ENCODE measurements at places on chromosomes 2 and 18.

DNA sequence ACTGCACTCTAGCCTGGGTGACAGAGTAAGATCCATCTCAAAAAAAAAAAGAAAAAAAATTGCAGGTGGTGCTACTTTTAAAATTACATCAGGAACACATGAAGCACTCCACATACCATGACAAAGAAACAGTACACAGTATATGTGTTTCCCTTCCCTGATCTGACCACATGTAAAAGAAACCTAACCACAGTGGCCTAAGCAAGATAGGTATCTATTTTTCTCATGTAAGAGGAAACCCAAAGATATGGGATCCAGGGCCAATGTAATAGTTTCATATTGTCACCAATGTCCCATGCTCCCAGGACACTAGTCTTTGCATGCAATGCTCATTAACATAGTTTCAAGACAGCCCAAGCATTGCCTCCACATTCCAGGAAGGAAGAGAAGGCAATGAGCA, 99.9 kb downstream of the DYM start:
- DNase-seq = no peak

GRCh38 chr2:8247905-8248622, 433.8 kb upstream of the ID2 start:
- DNase-seq = no peak

GRCh38 chr2:181552808-181553207, 95.6 kb downstream of the ITGA4 start:
- DNase-seq = no peak

DNA sequence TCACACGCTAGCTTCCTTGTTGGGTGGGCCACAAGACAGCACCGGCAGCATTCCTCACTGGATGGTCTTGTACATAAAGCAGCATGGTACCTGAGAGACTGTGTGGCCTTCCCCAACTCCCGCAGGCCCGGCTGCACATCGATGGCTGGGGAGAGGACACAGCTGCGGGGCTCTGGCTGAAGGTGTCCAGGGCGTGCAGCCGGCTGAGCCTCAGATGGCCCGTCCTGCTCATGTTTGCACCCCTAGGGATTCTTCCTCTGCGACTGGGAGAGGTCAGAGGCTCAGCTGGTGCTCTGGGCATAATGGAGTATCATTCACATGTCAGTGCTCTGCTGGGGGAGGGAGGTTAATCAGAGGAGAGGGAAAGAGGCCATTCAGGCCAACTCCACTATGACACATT, 207.9 kb downstream of the SEPTIN10 start:
- DNase-seq = no peak

DNA sequence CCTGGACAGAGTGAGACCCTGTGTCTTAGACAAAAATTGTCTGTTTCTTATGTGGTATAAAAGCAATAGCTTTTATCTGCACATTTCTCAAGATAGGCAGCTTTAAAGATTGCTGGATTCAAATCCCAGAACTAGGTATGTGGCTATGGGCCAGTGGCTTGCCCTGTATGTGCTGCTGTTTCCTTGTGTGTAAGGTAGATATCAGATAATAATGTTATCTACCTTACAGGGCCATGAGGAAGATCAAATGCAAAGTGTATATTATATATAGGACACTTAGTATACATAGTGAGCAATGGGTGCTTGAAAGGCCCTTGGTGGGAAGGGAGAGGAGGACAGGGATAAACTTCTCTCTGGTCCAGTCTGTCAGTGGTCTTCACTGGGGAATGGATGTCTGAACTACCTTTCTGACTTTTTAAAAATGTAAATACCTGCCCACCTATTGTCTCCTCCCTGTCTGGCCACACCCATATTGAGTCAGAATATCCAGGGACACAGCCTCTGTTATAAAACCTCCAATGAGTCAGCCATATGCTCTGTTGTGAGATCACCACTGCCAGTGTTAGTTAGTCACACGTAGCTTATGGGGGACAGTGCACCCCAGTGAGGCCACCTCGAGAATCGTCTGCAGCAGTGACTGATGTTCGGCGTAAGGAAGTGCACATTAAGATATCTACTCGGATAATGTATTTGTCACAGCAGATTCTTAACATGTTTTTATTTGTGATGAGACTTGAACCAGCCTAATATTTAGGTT, 383.4 kb downstream of the PTPRM start:
- no peak for DNase-seq

GRCh38 chr18:32974421-32975162, 201.8 kb upstream of the KLHL14 start:
- no peak for DNase-seq

DNA sequence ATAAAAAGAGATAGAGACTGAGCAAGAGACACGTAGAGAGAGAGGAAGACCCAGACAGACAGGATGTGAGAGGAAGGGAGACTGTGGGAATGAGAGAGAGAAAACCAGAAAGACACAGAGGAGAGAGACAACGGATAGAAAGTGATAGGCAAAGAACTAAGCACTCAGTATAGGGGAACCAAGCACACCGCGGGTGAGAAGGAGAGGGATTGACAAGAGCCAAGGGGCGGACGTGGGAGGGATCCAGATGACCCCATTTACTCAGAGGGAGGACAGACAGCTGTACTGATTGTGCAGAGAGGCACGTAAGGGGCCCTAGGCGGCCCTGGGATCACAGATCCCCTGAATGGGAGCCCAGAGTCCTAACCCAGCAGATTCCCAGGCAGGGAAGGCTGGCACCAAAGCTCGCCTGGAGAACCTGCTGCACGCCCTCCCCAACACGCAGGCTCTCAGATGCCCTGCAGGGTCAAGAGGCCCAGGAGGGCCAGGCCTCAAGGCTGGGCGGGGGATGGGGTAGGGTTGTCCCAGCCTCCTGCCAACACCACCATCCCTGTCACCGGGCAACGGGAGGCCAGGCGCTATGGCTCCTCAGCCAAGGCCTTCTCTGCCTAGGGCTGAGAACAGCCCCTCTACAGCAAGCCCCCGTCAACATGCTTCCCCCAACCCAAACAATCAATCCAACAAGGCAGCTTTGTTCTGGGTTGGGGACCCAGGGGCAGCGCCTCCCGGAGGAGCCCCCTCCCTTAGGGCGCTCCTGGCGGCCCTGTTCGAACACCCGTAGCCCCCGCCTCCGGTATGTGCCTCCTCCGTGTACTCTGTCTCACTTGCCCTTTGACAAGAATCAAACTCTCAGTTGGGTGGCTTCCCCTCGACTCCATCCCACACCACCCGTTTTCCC, 579 bp downstream of the LOXL3 start:
- DNase-seq = no peak

DNA sequence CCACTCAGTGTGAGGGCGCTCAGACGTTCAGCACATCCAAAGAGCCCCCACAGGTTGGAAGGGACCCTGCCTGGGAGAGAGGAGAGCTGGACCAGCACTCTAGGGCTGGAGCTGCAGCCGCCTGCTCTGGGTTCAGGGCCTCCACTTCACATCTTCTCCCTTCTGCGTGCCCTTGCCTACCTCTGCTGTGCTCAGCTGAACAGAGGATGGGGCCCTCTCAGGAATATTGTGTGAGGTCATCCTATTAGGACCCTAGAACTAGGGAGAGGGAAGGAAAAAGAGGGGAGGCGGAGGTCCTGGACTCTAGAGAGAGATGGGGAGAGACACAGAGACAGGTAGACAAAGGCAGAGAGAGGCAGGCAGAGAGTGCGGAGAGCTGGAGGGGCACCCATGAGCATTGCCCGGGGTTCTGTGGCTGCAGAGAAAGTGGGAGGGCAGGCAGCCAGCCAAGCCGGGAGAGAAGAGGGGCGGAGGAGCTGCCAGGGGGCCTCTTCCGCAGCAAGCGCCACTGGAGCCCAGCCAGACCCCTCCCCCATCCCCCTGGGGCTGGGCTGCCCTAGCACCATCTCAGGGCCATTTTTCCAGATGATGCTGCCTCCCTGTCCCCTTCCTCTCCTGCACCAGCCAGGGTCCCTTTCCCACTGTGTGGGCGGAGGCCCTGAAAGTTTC, 8.3 kb upstream of the TNS1 start:
- no peak for DNase-seq

- DNase-seq = peak; percentile 50
Observed at GRCh38 chr2:33443274-33443829, 33.1 kb upstream of the RASGRP3 start.

- no peak for DNase-seq
Observed at GRCh38 chr2:48457227-48457626, 72.7 kb upstream of the STON1 start.
